Renal cortical epithelial cell (primary cell): ENCODE measurements at places on chromosomes 7 and 10.

DNA sequence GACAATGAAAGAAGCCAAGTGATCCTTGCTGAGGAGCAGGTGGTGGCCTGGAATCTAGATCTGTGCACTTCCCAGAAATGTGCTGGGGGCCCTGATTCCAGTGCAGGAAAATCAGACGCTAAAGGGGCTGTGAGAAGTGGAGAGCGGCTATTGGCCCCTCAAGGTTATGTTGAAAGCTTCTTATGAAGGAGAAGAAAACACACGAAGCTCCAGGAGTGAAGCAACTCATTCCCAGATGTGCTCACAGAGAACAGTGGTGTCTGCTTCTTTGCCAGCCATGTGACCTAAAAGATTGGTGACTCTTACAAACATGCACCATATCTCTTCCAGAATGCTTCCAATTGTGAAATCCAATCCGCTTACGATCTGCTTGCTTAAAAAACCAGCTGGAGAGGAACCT, 679.3 kb upstream of the IGFBP3 start:
- DNase-seq, result no peak

DNA sequence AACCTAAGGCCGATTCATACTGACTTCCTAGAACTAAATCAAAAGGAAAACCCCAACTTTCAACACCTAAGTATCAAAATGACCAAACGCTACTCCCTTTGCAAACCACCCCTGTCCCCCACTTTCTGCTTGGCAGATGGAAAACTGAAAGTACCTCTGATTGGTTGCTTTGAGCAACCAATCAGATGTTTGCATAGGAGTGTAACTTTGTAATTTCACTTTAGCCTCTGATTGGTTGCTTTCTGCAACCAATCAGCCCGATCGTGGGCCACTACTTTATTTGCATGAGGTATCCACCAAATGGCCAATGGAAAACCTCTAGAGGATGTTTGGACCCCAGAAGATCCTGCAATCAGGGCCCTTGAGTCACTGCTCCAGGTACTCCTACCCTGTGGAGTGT, 12.3 kb upstream of the SNX10 start:
- DNase-seq, result no peak

DNA sequence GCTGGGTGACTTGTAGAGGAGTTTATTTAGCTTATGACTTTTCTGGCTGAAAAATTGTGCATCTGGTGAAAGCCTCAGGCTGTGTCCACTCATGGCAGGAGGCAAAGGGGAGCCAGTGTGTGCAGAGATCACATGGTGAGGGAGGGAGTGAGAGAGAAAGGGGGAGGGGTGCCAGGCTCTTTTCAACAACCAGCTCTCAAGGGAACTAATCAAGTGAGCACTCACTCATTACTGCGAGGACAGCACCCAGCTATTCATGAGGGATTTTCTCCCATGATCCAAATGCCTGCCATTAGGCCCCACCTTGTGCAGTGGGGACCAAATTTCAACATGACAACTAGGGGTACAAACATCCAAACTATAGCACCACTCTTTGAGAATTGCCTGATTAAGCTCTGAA, 590.2 kb downstream of the MAGI2 start:
- DNase-seq, result no peak

DNA sequence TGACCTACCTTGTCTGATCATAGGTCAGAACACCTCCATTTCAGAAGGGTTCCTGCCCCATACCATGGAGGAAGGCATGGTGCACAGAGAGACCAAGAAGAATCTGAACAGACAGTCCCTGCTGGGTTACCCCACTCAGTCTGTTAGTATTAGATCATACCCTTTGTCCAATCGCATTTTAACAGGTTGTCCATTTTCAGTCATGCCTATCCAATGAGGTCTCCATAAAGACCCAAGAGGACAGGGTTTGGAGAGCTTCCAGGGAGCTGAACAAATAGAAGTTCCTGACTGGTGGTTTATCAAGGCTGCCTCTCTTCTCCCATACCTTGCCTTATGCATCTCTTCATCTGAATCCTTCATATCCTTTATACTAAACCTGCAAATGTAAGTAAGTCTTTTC, 21.2 kb upstream of the SLC16A12 start:
- DNase-seq, result peak; percentile 95

GRCh38 chr10:21525367-21526187, at the start of gene SKIDA1:
Gene SKIDA1 (minus strand): TSS chr10:21525682. CDS start chr10:21517822, 7,860 bp downstream.
- DNase-seq, result peak; percentile 89

GRCh38 chr10:96292971-96293920, 11.0 kb upstream of the DNTT start:
- peak; percentile 68 for DNase-seq

DNA sequence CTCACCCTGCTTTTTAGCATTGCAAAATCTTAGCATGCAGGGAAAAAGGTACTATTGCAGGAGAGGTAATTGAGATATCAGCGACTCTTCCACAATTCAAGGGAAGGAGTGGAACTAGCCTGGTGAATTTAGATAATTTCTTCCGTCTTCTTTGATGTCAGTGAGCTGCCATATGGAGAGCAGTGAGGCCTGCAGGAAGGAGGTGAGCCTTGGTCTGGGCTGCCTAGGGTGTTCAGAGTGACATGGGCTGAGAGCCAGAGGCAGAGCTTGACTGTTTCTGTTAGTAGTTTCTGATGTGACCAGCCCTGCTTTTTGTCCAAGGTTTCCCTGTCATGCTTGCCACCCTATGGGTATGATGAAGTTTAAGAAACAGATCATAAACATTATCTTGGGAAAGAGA, 28.6 kb downstream of the KAT6B start:
- DNase-seq, result no peak

- DNase-seq, result no peak
Measured at GRCh38 chr10:46288601-46289206, 1.9 kb downstream of the ANTXRL start.

GRCh38 chr10:46226232-46226631, 60.6 kb upstream of the ANTXRL start:
- no peak for DNase-seq

DNA sequence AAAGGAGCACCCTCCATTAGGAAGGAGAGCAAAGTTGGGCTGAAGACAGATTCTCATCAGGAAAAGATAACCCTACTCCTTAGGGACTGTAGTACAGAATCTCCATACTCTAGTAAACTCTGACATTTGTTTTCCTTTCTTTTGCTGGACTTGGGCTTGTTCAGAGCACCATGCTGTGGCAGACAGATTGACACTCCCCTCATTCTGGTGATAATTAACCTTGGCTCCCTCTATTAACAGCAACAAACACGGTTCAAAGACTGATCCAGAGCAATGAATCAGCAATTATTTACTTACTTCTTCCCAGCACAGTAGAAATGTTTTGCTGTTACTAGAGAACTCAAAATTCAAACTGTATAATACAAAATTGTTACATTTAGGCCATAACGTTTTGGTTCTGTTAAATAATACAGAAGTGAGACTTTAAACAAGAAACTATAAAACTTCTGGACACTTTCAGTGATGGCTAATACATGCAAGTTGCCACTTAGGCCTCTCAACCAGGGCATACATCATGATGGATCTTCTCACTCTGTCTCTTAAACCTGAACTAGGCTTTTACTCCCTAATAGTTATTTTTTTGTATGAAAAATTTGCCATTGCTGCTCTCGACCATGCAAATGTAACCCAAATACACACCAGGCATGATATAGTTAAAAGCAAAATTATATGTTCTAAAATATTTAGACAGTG, 639.0 kb downstream of the IPMK start:
- peak; percentile 98 for DNase-seq
